ENCODE measurements at places on chromosomes 1 and 21.

GRCh38 chr1:63366908-63367214, 566 bp upstream of the ALG6 start:
- no peak for DNase-seq

DNA sequence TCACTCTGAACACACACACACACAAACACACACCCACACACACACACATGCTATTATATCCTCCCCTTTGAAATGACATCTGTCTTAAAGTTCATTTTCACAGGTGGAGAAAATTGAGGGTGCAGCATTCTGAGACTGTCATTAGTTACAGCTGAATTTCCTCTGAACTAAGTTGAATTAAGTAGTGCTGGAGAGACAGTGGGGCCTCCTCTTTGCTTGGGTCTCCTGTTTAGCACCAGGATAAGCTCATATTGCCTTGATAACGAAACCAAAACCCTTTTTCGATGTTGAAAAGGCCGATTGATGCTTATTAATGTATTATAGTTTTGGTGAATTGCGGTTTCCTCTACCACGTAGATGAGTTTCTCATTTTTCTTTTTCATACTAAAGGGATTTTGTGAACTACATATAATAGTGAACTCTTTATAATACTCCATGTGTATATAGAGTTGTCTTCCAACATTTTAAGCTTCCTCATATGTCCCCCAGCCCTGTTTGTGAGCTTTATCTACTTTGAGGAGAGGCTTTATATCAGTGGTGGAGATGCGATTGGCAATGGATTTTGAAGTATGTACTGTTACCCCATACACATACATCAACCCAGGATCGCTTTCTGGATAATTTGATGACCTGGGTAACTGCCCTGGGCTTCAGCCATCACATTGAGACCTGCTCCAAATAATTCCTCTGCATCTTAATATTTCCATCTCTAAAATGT, 17.4 kb downstream of the DYNLT5 start:
- no peak for DNase-seq

GRCh38 chr1:156848461-156849150, 10.3 kb downstream of the INSRR start:
- DNase-seq = peak; percentile 43

GRCh38 chr21:23921670-23922418, 1685.4 kb downstream of the MRPL39 start:
- no peak for DNase-seq

GRCh38 chr1:14977338-14977931, 176.1 kb upstream of the TMEM51 start:
- no peak for DNase-seq

DNA sequence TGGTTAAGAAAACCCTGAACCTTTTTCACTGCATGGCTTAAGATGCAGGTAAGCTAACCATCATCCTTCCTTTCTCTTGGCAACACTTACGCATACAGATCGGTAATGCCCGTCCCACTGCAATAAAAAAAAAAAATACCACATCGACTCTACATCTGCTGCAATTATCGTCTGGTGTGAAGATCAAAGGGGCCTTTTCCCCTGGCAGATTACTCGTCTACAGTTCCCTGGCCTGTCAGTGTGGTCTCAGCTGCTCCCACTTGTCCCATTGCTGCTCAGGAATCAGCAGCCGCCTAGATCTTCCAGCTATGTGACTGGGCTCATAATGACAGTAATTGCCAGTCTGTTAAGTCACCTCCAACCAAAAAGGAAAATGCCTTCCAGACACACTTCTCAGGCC, 133.1 kb downstream of the SETD4 start:
- DNase-seq = no peak

- no peak for DNase-seq
Observed at GRCh38 chr1:118481126-118481525, 296.1 kb upstream of the SPAG17 start.

- no peak for DNase-seq
Observed at GRCh38 chr1:228015276-228016180, 8.7 kb downstream of the WNT3A start.

DNA sequence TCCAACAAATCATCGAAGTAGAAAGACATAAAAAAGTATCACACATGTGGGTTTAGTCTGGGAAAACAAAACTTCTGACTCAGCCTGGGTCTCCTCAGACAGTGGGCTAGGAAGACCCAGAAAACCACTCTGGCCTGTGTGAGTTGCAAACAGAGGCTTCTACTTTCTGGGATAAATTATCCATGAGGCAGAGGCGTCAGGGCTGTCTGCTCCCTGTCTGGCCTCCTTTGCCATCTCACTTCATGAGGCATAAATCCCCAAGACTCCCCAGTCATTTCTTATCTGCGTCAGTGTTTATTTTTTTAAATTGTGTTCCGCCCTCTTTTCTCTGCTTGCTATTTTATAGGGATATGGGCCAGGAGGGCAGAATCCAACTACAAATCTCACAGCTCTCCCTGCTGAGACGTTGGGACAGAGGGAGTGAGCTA, 80.6 kb upstream of the TRABD2B start:
- no peak for DNase-seq

- DNase-seq = no peak
Observed at GRCh38 chr1:63012339-63012738, 228.4 kb downstream of the ATG4C start.

DNA sequence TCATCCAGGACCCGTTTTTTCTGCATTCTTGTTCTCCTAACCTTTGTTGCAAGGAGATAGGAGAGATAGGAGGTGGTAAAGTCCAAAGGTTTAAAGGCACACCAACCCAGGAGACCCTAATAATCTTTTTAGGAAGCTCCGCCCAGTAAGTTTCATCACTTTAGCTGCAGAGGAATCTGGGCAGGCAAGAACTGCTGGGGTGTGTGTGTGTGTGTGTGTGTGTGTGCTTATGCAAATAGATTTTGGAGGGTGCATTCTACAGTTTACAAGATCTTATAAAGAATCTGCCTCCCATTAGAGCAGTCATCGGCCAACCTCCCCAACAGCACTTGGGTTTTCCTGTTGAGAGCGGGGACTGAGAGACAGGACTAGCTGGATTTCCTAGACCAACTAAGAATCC, 3.9 kb upstream of the IL10 start:
- DNase-seq = no peak

GRCh38 chr21:16241016-16241415, 511.2 kb downstream of the USP25 start:
- DNase-seq = no peak

DNA sequence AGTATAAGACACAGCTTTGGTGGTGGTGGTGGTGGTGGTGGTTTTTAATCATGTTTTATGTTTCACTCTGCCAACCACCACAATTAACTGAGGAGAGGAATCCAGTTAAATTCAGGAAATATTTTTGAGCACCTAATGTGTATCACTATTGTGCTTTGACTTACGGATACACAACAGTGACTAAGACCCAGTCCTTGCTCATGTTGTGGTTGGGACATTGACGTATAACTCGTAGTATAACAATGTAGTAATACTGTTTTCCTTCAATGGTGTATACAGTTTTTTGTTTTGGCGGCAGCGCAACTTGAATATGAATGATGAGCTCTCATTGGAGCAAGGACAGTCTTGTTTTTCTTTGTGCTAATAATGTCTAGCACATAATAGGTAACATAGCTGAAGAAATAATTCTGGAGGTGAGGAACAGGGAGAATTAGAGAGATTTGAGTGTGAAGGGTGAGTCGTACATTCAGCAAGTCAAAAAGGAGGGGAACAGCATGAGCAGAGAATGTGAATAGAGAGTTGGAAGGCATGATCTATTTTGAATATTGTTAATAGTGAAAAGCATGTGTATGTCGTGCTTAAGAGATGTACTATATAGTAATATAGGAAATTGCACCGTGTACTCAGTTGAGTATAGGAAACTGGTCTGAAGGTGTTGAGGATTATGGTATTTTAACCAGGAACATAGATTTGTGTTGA, 5.5 kb downstream of the CACYBP start:
- no peak for DNase-seq

GRCh38 chr1:228101994-228102790, 933 bp downstream of the C1orf35 start:
- DNase-seq = no peak

DNA sequence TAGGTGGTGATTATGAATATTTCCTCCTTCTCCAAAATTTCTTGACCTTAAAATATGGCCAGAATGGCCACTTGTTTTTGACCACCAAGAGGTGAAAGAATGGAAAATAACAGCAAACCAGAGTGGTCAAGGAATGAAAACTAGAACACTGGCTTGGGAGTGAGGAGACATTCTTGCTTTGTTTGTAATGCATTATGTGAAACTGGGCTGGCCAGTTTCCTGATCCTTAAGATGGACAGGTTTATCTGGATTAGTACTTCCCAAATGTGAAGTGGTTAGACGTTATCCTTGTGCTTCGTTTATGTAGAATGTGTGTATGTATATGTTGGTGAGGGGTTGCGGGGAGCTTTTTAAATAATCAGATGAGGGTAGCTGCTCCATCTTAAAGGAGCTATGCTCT, 12.8 kb downstream of the PLA2G4A start:
- DNase-seq = no peak

GRCh38 chr1:40384887-40385286, 11.4 kb downstream of the SMAP2 start:
- DNase-seq = no peak

- DNase-seq = no peak
Observed at GRCh38 chr1:7576946-7577657, 194.0 kb upstream of the VAMP3 start.

DNA sequence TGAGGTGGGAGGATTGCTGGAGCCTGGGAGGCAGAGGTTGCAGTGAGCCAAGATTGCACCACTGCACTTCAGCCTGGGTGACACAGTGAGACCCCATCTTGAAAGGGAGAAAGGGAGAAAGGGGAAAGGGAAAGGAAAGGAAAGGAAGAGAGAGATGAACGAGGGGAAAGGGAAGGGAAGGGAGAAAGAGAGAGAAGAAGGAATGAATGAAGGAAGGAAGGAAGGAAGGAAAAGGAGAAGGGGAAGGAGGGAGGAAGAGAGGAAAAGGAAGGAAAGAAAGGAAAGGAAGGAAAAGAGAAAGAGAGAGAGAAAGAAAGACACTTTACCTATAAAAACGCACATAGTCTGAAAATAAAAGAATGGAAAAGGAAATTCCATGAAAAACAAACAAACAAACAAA, 18.0 kb downstream of the ZNF695 start:
- no peak for DNase-seq

DNA sequence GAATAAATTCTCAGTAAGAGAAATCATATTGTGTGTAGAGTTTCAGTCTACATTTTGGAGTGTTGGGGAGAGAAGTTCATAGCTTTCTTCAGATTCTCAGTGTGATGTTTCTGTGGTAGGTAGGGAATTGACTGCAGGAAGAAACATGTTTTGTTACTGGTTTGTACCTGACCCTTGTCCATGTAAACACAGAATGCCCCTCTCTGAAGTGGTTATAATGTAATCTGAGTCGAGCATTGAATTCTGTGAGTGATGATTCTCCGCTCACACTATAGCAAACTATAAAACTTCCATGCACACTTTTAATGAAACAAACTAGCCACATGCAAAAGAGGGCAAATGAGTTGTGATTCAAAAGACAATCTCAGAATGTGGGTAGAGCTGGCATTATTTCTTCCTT, 433.2 kb downstream of the USP25 start:
- DNase-seq = no peak

DNA sequence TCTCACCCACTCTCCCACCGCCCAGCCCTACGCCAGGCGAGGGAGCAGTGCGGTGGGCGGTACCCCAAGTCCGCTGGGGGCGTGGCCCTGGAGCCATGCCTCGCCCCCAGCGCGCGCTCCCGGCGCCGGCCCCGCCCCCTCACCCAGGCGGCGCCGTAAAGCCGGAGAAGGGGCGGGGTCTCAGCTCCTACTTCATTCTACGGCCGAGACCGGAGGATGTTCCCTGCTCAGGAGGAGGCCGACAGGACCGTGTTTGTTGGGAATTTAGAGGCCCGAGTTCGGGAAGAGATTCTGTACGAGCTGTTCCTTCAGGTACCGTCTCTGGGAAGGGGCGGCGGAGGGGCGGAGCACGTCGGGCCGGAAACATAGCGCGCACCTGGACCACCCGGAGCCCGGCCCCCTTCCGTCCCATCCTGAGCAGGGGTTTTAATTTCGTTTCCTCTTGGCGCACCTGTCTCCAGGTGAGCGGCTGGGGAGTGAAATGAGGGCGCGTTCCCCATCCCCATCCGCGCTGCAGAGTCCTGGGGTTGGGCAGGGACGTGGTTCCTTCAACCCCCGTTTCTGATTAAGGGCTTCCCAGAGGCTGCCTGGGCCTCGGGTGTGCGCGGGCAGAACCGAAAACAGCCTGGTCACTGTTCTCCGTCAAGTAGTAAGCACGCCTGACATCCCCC, at the start of gene RBM11:
TSS of gene RBM11 (plus strand) at position 187 of the 671 bp plus-strand sequence. CDS start at position 217, 30 bp downstream.
- peak; percentile 73 for DNase-seq

GRCh38 chr1:52558941-52559340, 6.0 kb upstream of the TUT4 start:
- no peak for DNase-seq

DNA sequence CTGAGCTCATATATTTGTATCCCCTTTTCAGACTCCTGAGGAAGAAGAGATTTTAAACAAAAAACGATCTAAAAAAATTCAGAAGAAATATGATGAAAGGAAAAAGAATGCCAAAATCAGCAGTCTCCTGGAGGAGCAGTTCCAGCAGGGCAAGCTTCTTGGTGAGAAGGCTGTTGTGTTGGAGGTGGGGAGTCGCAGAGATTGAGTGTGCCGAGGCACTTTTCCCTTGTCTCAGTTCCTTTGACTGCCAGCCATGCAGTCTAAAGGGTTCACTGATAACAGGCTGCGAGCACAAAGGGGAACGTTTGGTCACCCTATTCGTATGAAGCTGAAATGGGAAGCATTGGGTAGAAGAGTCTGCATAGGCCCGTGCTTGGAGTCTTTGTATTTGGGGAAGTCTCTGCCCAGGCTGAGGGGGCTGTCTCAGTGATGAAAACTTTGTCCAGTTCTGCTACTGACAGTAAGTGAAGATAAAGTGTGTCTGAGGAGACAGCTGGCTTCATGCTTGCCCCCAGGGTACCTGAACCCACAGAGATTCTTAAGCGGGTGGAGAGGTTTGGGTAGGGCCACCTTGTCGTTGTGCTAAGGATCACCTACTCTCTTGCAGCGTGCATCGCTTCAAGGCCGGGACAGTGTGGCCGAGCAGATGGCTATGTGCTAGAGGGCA, 2.8 kb downstream of the RPS8 start:
- no peak for DNase-seq

GRCh38 chr1:208511242-208511860, 267.2 kb upstream of the PLXNA2 start:
- DNase-seq = no peak

DNA sequence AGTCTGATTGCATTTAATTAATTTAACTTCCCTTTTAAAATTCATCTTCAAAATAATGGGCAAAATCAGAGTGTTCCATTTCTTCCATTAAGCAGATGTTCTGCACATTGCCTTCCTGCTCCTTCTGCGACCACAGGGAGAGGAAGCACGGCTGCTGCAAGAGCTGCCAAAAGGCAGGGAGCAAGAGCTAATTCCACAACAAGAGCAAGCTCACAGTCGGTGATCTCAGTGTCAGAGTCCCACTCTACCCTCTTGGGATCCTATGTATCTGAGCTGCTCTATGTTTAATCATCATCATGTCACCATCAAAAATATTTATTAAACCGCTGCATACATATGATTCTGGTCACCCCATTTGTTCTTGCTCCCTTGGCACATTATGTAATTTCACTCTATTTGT, 255.3 kb upstream of the CAMK1G start:
- no peak for DNase-seq

All from activated CD4-positive, alpha-beta T cell treated with anti-CD3 and anti-CD28 coated beads for 1 hour (primary cell).